ENCODE measurements at places on chromosomes 6 and 20. TPM values are rescaled to one million over a fixed set of nuclear protein-coding genes. Genes with fewer than 3 reads are reported as not detected.

DNA sequence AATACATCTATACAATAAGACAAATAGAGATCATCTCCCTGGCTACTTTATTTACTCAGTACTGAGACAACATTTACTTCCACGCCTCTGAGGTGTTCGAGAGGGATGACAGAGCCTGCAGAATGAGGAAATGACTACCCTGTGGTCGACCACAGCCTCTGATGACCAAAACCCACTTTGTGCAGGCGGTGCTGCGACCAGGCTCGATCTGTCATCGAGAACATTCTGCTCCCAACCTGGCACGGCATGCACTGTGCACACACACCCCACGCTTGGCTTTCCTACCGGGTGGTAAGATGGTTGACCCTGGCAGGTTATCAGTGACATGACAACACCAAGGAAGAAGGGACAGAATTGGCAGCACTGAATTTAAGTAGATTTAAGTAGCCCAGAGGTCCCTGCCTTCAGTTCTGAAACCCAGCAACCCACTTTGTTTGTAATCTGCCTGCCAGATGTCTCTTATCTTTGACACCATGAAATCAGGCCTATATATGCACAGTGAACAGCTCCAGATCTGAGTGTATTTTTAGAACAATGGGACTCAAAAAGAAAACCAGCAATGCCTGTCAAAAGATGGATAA, 42.6 kb downstream of the TTI1 start:
- peak; percentile 91 for DNase-seq

The CALHM4 gene
- not detected for total RNA-seq

DNA sequence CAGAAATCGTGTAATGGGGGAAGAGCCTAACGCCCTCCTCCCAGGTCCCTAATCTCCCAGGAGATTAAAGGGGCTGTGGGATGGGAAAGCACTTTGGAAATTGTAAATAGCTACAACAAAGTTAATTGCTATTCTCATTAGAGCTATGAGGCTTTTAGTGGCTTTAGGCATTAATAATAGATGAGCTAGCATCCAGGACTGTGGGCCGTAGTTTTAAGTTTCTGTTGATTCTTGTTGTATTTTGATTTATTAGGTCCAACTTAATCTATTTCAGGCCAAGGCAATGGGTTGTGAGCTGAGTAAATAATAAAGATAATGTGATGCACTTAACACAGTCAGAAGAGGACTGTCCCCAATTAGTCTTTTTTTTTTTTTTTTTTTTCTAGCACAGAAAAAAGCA, 67.7 kb downstream of the ANKRD6 start:
- no peak for DNase-seq

The SIRPA gene
- total RNA-seq = 25.1 TPM

DNA sequence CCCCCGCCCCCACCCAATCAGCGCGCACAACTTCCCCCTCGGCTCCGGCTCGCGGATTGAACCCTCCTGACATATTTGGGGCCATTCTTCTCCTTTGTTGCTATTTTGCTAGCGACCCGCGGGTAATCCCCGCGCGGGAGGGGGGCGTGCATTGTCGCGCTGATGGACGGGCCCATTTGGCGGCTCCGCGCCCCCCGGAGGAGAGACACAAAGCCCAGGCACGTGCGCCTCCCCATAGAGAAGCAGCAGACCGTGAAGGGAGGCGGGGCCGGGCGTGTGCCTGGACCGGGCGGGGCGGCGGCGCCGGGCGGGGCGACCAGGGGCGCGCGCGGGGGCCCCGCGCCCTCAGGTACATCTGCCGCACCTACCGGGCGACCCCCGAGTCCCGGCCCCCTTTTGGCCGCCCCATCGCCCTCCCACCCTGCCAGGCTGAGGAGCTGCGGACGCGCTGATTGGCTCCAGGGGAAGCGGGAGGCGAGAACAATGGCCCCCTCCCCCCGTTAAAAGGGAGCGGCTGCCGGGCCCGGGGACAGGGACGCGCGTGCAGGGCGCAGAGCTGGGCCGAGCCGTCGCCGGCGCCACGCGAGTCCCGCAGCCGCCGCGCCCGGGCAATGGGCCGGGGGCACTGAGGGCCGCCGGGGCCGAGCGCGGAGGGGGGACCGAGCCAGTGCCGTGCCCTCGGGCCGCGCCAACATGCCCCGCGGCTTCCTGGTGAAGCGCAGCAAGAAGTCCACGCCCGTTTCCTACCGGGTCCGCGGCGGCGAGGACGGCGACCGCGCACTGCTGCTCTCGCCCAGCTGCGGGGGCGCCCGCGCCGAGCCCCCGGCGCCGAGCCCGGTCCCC, at the start of gene INSM1:
Gene INSM1, plus strand, starts transcription at position 530 of the 843 bp plus-strand sequence. Its CDS starts 164 bp downstream, at position 694.
- DNase-seq = no peak

- peak; percentile 36 for DNase-seq
These were observed 28.9 kb downstream of the STMND1 start for GRCh38 chr6:17130786-17131185.

The HSP90AB1 gene
- 449 TPM for total RNA-seq

GRCh38 chr6:95660544-95660943, 83.2 kb downstream of the MANEA start:
- no peak for DNase-seq

GRCh38 chr6:84665401-84665800, 99.0 kb downstream of the TBX18 start:
- no peak for DNase-seq

The MUC21 gene
- not detected for total RNA-seq

- DNase-seq = no peak
These were observed 126.6 kb downstream of the VEGFA start for GRCh38 chr6:43896329-43897255.

The THBS2 gene
- total RNA-seq = 269 TPM
